Mesothelial cell of epicardium (in vitro differentiated cells): ENCODE measurements at places on chromosomes 13 and 19. TPM values are rescaled to one million over a fixed set of nuclear protein-coding genes. Genes with fewer than 3 reads are reported as not detected.
A peak's percentile ranks its signal among the peaks of the same experiment; 100 is the strongest.

GRCh38 chr13:112356190-112356589 lies 20.0 kb upstream of the SPACA7 start:
- H3K4me3 ChIP-seq: no peak overlapping the region
- H3K4me1 ChIP-seq: no peaks in the 10 kb centered on the region
- no peaks in the 10 kb centered on the region for H3K36me3 ChIP-seq
- no peak overlapping the region for H3K27ac ChIP-seq
- peaks cover 45% of the 10 kb centered on the region for H3K27me3 ChIP-seq

- H3K27ac ChIP-seq: no peak overlapping the region
- H3K4me3 ChIP-seq: no peak overlapping the region
- no peak for DNase-seq
- H3K36me3 ChIP-seq: peaks cover 3% of the 10 kb centered on the region
Measured at GRCh38 chr19:7897292-7897691, 6.4 kb upstream of the MAP2K7 start.

DNA sequence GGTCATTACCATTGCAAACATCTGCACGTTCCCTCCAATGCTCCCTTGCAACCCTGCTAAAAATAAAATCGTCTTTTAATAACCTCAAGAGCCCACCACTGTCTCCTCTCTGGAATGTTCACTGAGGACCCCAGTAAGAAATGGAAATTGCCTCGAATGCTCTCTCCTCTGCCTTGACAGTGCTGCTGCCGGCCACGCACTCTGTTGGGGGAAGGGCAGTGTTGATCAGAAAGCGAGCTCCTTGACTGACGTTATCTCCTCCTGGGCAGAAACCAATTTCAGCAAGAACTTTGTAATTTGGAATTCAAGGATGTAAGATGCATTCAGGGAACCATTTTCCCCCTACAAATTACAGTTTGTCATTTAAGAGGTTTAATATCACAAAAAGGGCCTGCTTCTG lies 718.5 kb downstream of the UQCRFS1 start:
- H3K36me3 ChIP-seq: no peaks in the 10 kb centered on the region
- H3K27me3 ChIP-seq: no peaks in the 10 kb centered on the region
- DNase-seq: no peak
- H3K27ac ChIP-seq: no peak overlapping the region

- peaks cover 10% of the 10 kb centered on the region for H3K4me1 ChIP-seq
- DNase-seq: no peak
- no peaks in the 10 kb centered on the region for H3K36me3 ChIP-seq
Measured at GRCh38 chr19:47122359-47123335, 8.0 kb upstream of the SAE1 start.

- no peak for DNase-seq
- peaks cover 25% of the 10 kb centered on the region for H3K4me1 ChIP-seq
- H3K27me3 ChIP-seq: no peaks in the 10 kb centered on the region
- peaks cover 2% of the 10 kb centered on the region for H3K36me3 ChIP-seq
- H3K4me3 ChIP-seq: peak overlapping the region; percentile 84
Measured at GRCh38 chr19:52536448-52536800, 9.0 kb downstream of the ZNF808 start.

- H3K36me3 ChIP-seq: peaks cover 2% of the 10 kb centered on the region
- peaks cover 14% of the 10 kb centered on the region for H3K4me1 ChIP-seq
- H3K27ac ChIP-seq: peak overlapping the region; percentile 82
- no peaks in the 10 kb centered on the region for H3K27me3 ChIP-seq
Measured at GRCh38 chr19:41957161-41957837, 1.8 kb downstream of the RABAC1 start.

GRCh38 chr13:110358381-110358780 lies 51.3 kb downstream of the COL4A2 start:
- H3K27me3 ChIP-seq: no peaks in the 10 kb centered on the region
- no peak for DNase-seq
- no peak overlapping the region for H3K4me3 ChIP-seq
- H3K27ac ChIP-seq: no peak overlapping the region
- no peaks in the 10 kb centered on the region for H3K36me3 ChIP-seq

GRCh38 chr13:45879666-45880065 lies 28.1 kb upstream of the SIAH3 start:
- no peak for DNase-seq
- H3K36me3 ChIP-seq: no peaks in the 10 kb centered on the region
- H3K4me3 ChIP-seq: no peak overlapping the region
- no peaks in the 10 kb centered on the region for H3K4me1 ChIP-seq
- no peak overlapping the region for H3K27ac ChIP-seq

DNA sequence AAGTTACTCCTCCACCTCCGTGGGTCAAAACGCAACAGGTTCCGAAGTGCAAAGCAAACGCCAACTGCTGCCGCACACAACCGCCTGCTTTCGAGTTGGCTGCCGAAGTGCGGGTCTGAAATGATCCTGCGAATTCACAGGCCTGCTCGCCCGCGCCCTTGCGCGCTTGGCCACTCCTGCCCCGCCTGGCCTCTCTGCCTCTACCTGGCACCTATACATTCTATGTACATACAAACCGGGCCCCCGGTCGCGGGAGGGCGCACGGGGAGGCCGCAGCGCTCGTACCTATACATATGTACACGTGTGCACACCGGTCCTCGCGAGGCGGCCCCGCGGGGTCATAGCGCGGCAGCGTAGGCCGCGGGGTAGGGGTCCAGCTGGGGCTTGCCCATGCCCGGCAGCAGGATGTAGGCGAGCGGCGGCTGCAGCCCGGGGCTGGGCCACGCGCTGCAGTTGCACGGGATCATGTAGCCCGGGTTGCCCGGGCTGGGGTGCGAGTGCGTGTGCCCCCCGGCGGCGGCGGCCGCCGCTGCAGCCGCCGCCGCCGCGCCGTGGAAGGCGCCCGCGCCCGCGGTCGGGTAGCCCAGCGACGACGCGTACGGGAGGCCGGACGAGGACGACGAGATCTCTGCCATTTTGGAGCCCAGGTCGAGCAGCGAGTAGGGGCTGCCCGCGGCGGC lies 1.3 kb downstream of the SOX21 start:
- no peak overlapping the region for H3K27ac ChIP-seq
- H3K27me3 ChIP-seq: peaks cover 87% of the 10 kb centered on the region
- H3K4me1 ChIP-seq: peaks cover 16% of the 10 kb centered on the region
- DNase-seq: peak; percentile 46

DNA sequence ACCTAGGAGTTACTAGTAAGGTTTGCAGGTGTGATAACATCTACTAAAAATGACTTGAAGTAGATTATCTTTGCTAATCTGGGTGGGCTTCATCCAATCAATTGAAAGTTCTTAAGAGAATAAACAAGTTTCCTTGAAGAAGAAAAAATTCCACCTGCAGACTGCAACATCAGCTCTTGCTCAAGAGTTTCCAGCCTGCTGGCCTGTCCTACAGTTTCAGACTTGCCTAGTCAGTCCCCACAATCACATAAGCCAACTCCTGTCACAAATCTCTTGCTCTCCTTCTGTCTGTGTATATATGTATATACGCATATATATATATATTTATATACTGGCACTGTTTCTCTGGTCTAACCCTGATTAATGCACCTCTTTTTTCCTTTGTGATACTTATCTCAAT lies 67.3 kb upstream of the ITM2B start:
- no peaks in the 10 kb centered on the region for H3K4me1 ChIP-seq
- DNase-seq: no peak
- H3K36me3 ChIP-seq: no peaks in the 10 kb centered on the region
- H3K27me3 ChIP-seq: no peaks in the 10 kb centered on the region
- H3K27ac ChIP-seq: no peak overlapping the region
- no peak overlapping the region for H3K4me3 ChIP-seq

DNA sequence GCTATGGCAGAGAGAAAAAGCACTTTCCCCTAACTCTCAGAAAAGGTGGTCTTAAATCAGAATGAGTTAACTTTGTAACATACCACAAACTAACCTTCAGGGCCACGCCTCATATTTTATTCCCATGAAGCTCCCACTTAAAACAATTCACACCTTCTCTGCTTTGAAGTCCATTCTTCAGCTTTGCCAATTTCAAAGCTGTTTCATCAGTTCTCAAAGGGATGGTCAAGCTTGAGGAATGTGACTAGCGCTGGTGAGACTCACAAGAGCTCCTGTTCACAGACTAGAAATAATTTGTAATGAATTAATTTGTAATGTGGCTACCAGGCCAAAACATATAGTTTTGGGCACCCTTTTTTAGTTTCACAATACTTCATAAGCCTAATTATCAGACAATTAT lies 68.2 kb downstream of the STK24 start:
- peaks cover 25% of the 10 kb centered on the region for H3K36me3 ChIP-seq
- no peaks in the 10 kb centered on the region for H3K27me3 ChIP-seq
- no peak overlapping the region for H3K4me3 ChIP-seq
- H3K27ac ChIP-seq: no peak overlapping the region

- peak; percentile 89 for DNase-seq
- peaks cover 3% of the 10 kb centered on the region for H3K36me3 ChIP-seq
- peak within 1 kb of the TSS; percentile 30 for H3K27ac ChIP-seq
Measured at GRCh38 chr19:46495786-46496099, at the start of gene PNMA8B. Gene PNMA8B, minus strand, starts transcription at chr19:46495867. Its CDS starts 402 bp downstream, at chr19:46495465.

DNA sequence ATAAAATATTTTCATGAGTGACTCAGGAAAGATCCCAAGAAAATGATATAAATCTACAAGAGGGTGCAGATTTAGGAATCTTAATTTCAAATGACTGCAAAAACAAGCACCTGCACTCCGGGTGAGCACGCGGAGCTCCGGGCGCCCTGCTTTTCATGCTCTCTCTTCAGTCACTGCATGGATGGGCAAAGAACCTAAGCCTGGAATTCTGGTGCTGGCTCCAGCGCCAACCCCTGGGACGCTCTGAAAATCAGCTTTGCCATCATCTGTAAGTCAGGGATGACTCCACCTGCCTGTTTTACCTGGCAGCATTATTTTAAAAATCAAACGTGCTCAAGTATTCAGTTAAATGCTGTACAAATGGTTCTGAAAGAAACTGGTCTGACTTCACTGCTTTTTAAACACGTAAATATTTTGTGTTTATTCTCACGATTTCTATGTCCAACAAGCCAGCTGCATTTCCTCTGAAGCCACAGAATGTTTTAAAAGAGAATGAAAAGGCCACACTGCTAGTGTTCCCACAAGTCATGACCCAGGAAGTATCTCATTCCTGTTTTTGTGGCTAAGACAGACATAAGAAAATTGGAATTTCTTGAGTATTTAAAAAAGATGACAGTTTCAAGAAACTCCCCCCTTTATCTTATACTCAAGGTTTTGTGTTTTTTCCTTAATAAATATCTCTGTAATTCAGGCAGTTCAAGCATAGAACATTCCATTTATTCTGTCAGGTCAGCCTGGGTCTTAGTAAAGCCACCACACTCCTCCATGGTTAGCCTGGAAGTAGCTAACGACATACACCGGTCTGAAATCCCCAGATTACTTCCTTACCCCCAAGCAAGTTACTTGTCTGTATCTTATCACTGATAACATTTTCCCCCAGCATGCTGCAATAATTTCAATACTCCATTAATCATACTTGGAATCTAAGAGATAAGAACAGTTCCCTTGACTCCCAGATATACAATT lies 81.1 kb downstream of the COL4A1 start:
- no peak overlapping the region for H3K4me3 ChIP-seq
- peaks cover 30% of the 10 kb centered on the region for H3K4me1 ChIP-seq
- peak overlapping the region; percentile 86 for H3K27ac ChIP-seq
- no peaks in the 10 kb centered on the region for H3K27me3 ChIP-seq
- no peak for DNase-seq

DNA sequence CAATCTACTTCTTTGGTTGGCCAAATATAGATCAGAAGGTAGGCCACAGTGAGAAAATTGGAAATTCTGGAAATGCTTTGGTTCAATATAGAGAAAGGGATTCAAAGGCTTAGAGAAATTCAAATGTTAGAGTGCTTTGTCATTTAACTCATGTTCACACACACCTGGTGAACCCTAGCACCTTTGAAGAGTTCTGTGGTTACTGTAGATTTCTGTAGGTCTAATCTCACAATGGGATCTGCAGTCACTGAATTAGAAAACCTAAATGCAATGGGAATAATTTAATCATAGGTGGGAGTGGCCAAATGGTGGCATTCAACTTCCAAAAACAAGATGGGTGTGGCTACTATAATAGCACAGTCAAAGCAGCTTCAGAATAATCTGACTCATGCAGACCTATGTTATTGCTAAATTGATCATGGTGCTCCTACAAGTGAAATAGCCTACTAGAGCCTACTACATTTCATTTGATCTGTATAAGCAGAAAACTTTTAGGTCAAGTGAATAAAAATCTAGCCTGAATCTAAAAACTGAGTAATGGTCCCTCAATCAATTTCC lies 1152.9 kb downstream of the PCDH9 start:
- H3K27me3 ChIP-seq: no peaks in the 10 kb centered on the region
- H3K4me3 ChIP-seq: no peak overlapping the region
- H3K4me1 ChIP-seq: no peaks in the 10 kb centered on the region

- peaks cover 35% of the 10 kb centered on the region for H3K27me3 ChIP-seq
- H3K4me1 ChIP-seq: peaks cover 15% of the 10 kb centered on the region
- H3K4me3 ChIP-seq: peak overlapping the region; percentile 68
- H3K27ac ChIP-seq: no peak overlapping the region
Measured at GRCh38 chr13:112968380-112968909, 569 bp upstream of the MCF2L start.

GRCh38 chr19:38837656-38838121 lies 6.1 kb upstream of the ECH1 start:
- no peak for DNase-seq
- no peaks in the 10 kb centered on the region for H3K27me3 ChIP-seq
- peaks cover 35% of the 10 kb centered on the region for H3K36me3 ChIP-seq
- peak overlapping the region; percentile 90 for H3K27ac ChIP-seq
- H3K4me3 ChIP-seq: no peak overlapping the region

DNA sequence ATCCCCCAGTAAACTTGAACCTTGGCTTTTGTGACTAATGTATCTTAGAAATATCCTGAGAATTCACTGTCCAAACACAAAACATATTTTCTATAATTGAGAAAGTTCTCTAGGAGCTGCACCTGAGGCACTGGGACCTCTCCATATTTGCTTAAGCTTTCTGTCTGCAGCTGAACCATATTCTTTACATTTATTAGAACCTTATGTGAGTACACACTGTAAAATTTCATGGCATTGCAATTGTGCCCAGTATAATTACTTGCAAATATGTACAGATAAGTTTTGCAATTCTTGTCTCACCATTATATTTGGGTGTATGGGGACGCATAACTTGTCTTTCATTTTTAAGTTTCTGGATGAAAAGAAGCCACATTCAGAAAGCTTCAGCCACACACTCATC lies 280.7 kb upstream of the KLHL1 start:
- no peaks in the 10 kb centered on the region for H3K27me3 ChIP-seq
- H3K4me3 ChIP-seq: no peak overlapping the region
- DNase-seq: no peak
- no peak overlapping the region for H3K27ac ChIP-seq

GRCh38 chr13:48410199-48410598 lies 2.7 kb downstream of the LPAR6 start:
- DNase-seq: no peak
- peaks cover 53% of the 10 kb centered on the region for H3K4me1 ChIP-seq
- H3K36me3 ChIP-seq: peaks cover 1% of the 10 kb centered on the region
- peak overlapping the region; percentile 30 for H3K27ac ChIP-seq
- peak overlapping the region; percentile 70 for H3K4me3 ChIP-seq
- H3K27me3 ChIP-seq: no peaks in the 10 kb centered on the region

Gene TMEM221
- 4.8 to 6.0 TPM (median 5.1 TPM) in 3 replicates for total RNA-seq

Gene SMIM24
- total RNA-seq: 0.60 TPM in 1 of 3 replicates, not detected in the others

Gene IL27RA
- 6.2 to 6.6 TPM (median 6.5 TPM) in 3 replicates for total RNA-seq

Gene YJU2
- 19.5 to 22.1 TPM (median 21.3 TPM) in 3 replicates for total RNA-seq

Gene CSNK1A1L
- total RNA-seq: not detected in 3 replicates

Gene COL5A3
- total RNA-seq: 3.3 to 4.4 TPM (median 4.0 TPM) in 3 replicates

Gene KASH5
- not detected in 3 replicates for total RNA-seq

Gene RYR1
- 0.20 to 0.49 TPM (median 0.27 TPM) in 3 replicates for total RNA-seq

Gene SMIM44
- not detected in 3 replicates for total RNA-seq
